ENCODE measurements at places on chromosomes 5 and 9. TPM values are rescaled to one million over a fixed set of nuclear protein-coding genes. Genes with fewer than 3 reads are reported as not detected.

The ORM2 gene
- not detected for polyA plus RNA-seq

The PCDHA4 gene
- 1.2 TPM for polyA plus RNA-seq

The RBM27 gene
- polyA plus RNA-seq: 26.0 TPM

The IQGAP2 gene
- polyA plus RNA-seq: 55.1 TPM

The CDK9 gene
- 78.2 TPM for polyA plus RNA-seq

The IL4 gene
- not detected for polyA plus RNA-seq

The MSX2 gene
- 1.2 TPM for polyA plus RNA-seq

The SLC6A3 gene
- 0.40 TPM for polyA plus RNA-seq

The LAMC3 gene
- 41.4 TPM for polyA plus RNA-seq

The PTPRD gene
- polyA plus RNA-seq: 110 TPM

The ADAMTS6 gene
- 1.7 TPM for polyA plus RNA-seq

The ACOT12 gene
- polyA plus RNA-seq: 0.84 TPM

The WNK2 gene
- 38.9 TPM for polyA plus RNA-seq

The TXNDC8 gene
- polyA plus RNA-seq: not detected

The CDC25C gene
- polyA plus RNA-seq: 9.0 TPM

The ZNF618 gene
- 48.8 TPM for polyA plus RNA-seq

The NDUFS6 gene
- 66.3 TPM for polyA plus RNA-seq

The RGS7BP gene
- 6.2 TPM for polyA plus RNA-seq

The IGFBPL1 gene
- 1.7 TPM for polyA plus RNA-seq

The HARS2 gene
- 62.8 TPM for polyA plus RNA-seq

The MEGF9 gene
- polyA plus RNA-seq: 14.0 TPM

The SLC36A2 gene
- 7.6 TPM for polyA plus RNA-seq

The IRX4 gene
- 0.48 TPM for polyA plus RNA-seq

The FBXW2 gene
- 46.9 TPM for polyA plus RNA-seq

The SOWAHA gene
- 3.9 TPM for polyA plus RNA-seq

The PTGDS gene
- 87.8 TPM for polyA plus RNA-seq

The CARD19 gene
- polyA plus RNA-seq: 25.9 TPM

The TPM2 gene
- polyA plus RNA-seq: 173 TPM

The MEGF10 gene
- 0.83 TPM for polyA plus RNA-seq

The GABRB2 gene
- 2.0 TPM for polyA plus RNA-seq
